ENCODE measurements at places on chromosomes 5 and 9.

- no peaks in the 10 kb centered on the region for H3K36me3 ChIP-seq
- H3K4me3 ChIP-seq, result no peak overlapping the region
Observed at GRCh38 chr9:110655754-110656641, 12.6 kb upstream of the MUSK start.

- H3K27ac ChIP-seq, result no peak overlapping the region
- no peaks in the 10 kb centered on the region for H3K36me3 ChIP-seq
- H3K4me3 ChIP-seq, result no peak overlapping the region
- no peaks in the 10 kb centered on the region for H3K27me3 ChIP-seq
Observed at GRCh38 chr9:72477930-72478518, 43.4 kb upstream of the TMC1 start.

DNA sequence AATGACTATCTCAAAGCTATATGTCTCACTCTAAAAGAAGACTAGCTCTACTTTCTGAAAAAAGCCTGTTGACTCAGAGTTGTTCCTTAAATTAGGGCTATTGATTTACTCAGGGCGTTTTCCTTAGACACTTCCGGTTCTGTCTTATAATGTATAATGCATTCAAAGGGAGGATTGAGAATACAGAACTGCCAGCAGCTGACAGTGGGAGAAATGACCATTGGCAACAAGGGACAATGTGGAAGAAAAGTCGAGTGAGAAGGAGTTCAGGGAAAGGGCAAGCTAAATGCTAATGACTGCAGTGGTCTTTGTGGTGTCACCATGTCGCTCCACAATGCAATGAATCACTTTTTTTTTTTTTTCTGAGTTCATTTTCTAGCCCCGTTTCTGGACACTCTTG is 65.7 kb upstream of the ANKH start:
- H3K4me1 ChIP-seq, result no peaks in the 10 kb centered on the region
- H3K36me3 ChIP-seq, result no peaks in the 10 kb centered on the region
- H3K4me3 ChIP-seq, result no peak overlapping the region
- no peak overlapping the region for H3K27ac ChIP-seq
- no peaks in the 10 kb centered on the region for H3K27me3 ChIP-seq

DNA sequence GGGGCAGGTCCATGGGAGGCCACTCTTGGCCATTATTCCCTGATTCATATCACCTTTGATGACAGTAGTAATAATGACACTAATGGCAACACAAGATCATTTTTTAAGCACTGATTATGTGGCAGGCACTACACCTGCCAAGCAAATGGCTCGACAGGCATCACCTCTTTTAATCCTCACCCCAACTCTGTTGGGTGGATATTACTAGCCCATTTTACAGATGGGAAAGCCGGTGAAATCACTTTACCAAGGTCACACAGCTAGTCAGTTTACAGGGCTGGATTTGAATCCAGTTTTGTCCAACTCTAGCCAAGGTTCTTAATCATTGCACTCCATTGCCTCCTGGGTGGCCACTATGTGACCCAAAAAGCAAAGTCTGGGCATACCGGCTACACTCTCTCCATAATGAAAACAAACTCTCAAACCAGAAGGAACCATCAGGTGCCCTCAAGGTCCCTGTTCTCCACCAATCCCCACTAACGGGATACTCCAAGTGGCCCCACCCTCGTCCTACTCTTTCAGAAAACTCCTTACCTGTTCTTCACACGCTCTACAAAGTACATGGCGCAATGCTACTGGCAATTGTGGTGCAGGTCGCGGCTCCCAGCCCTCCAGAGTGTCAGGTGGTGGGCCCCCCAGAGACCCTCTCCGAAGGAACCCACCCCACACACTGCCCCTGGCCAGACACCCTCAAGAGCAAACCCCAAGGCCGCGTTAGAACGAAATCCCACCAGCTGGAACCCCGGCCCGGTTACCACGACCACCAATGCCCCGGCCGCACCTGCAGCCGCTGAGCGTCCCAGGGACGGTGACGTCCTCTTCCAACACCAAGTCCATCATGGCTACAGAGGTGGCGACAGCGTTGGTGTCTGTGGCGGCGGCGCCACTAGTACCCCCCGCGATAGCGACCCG is 572 bp downstream of the CDK5RAP2 start:
- peaks cover 43% of the 10 kb centered on the region for H3K4me1 ChIP-seq
- H3K36me3 ChIP-seq, result peaks cover 6% of the 10 kb centered on the region
- peak overlapping the region; percentile 87 for H3K27ac ChIP-seq
- H3K27me3 ChIP-seq, result no peaks in the 10 kb centered on the region
- DNase-seq, result no peak

DNA sequence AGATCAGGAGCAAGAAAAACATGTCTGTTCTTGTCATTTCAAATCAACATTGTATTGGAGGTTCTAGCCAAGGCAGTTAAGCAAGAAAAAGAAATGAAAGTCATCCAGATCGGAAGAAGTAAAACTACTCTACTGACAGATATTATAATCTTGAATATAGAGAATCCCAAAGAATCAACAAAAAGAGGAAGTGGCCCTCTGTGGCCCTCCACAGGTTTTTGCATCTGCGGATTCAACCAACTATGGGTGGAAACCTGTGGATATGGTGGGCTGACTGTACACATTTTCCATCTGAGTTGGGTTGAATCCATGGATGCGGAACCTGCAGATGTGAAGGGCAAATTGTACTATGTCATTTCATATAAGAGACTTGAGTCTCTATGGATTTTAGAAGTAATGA is 35.1 kb downstream of the GAS1 start:
- no peak overlapping the region for H3K27ac ChIP-seq
- H3K27me3 ChIP-seq, result no peaks in the 10 kb centered on the region
- DNase-seq, result no peak
- H3K4me1 ChIP-seq, result no peaks in the 10 kb centered on the region

- no peak for DNase-seq
- no peak overlapping the region for H3K27ac ChIP-seq
- no peaks in the 10 kb centered on the region for H3K27me3 ChIP-seq
- no peak overlapping the region for H3K4me3 ChIP-seq
- no peaks in the 10 kb centered on the region for H3K4me1 ChIP-seq
- H3K36me3 ChIP-seq, result no peaks in the 10 kb centered on the region
Observed at GRCh38 chr5:13660072-13660471, 284.4 kb downstream of the DNAH5 start.

DNA sequence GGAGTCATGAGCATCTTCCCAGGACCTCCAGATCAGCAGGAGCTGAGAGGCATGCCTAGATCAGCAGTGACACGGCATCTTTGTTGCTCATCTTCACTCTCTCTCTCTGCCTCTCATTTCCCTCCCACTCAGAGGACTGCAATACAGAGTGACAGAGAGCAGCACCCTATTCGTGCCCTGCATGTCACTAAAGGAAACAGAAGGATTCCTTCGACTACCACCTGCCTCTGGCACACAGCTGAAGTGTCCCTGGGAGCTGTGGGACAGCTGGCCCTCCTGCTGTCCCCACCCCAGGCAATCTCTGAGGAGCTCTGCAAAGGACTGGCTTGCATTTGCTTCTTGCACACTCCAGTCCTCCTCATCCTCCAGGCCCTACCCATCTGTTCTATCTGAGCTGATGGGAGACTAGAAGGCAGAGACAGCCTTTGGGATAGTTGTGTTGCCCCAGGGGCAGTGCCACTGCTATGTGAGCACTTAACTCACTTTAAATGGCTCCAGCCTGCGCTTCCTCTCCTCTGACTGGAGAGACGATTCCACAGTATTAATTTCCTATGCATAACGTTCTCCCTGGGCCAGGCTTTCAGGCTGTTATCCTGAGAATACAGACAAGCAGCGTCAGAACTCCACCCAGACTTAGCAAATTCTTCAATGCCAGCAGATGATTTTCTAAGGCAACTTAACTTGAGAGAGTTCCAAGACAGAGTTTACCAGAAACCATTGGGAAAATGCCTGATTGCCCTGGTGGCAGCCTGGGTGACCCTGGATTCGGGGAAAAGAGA is 167.6 kb upstream of the MAP1B start:
- H3K27me3 ChIP-seq, result peaks cover 9% of the 10 kb centered on the region
- DNase-seq, result no peak
- H3K36me3 ChIP-seq, result no peaks in the 10 kb centered on the region

DNA sequence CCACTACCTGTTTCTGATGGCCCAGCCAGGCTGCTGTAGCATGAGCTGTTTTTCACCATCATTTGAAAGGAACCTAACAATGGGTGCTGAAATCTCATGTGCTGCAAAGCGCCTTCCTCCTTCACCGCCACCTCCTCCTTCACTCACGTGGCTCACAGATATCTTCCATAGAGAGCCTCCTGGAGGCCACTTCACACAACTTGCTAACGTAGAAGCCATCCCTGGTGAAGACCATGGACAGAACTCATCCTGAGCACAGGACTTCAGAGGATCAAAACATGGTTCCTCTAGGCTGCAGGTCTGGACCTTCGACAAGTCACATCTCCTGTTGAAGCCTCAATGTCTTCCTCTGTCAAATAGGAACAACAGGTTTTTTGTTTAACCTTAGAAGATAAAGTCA is 155.5 kb upstream of the RAD23B start:
- H3K4me3 ChIP-seq, result no peak overlapping the region
- no peaks in the 10 kb centered on the region for H3K27me3 ChIP-seq
- H3K27ac ChIP-seq, result no peak overlapping the region
- no peaks in the 10 kb centered on the region for H3K36me3 ChIP-seq
- no peak for DNase-seq

DNA sequence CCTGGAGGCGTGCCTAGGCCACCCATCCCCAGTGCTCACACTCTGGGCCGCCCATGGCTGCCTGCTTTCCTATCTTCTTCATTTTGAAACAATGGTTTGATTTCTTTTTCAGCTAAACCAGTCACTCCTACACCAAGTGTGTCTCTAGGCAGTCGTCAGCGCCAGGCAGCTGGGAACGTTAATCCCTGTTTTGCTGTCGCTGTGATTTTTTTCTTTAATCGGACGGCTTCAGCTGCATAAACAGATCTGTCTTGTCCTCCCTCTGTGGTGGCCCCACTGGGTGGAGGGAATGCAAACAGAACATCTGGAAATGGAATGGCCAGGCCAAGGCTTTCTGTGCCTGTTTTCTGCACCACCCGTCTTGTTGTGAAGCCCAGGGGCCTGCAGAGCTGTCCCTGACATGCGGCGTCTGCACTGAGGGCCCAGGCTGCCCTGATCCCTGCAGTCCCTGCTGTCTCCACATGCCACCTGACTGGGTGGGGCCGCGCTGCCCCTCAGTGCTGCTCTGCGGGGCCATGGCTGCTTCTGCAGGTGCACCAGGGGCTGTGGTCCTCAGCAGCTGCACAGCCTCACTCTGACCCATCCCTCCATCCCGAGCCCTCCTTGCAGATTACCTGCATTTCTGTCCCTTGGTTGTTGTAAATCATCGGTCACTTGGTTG is 51.5 kb downstream of the WNK2 start:
- H3K4me3 ChIP-seq, result no peak overlapping the region
- no peaks in the 10 kb centered on the region for H3K27me3 ChIP-seq
- no peak overlapping the region for H3K27ac ChIP-seq
- no peaks in the 10 kb centered on the region for H3K4me1 ChIP-seq
- DNase-seq, result no peak

GRCh38 chr5:168423971-168424370 is 62.3 kb upstream of the RARS1 start:
- no peak overlapping the region for H3K4me3 ChIP-seq
- peaks cover under 1% of the 10 kb centered on the region for H3K27me3 ChIP-seq
- H3K4me1 ChIP-seq, result no peaks in the 10 kb centered on the region
- H3K36me3 ChIP-seq, result no peaks in the 10 kb centered on the region

DNA sequence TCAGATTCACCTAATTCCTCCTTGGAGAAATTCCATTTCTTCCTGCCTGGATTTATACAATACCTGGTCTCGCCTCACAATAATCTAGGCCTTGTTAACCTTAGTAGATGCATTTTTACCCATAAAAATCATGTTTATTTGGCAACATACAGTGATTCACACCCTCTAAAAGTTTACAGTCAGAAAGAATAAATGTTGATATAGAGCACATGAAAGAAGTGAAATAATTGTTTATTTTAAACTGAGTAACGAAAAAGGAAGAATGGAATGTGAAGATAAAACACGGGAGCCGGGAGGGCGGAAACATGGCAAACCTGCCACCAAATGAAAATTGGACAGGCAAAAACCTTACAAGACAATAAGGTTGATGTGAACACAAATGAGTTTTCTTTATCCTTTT is 28.9 kb upstream of the KCNN2 start:
- no peaks in the 10 kb centered on the region for H3K27me3 ChIP-seq
- no peak for DNase-seq
- H3K27ac ChIP-seq, result no peak overlapping the region
- no peaks in the 10 kb centered on the region for H3K36me3 ChIP-seq
- H3K4me3 ChIP-seq, result no peak overlapping the region

GRCh38 chr5:132768485-132768868 is 8.6 kb downstream of the SEPTIN8 start:
- DNase-seq, result no peak
- H3K27me3 ChIP-seq, result no peaks in the 10 kb centered on the region
- no peak overlapping the region for H3K27ac ChIP-seq
- H3K4me1 ChIP-seq, result no peaks in the 10 kb centered on the region

GRCh38 chr5:4570047-4570995 is 569.8 kb upstream of the ADAMTS16 start:
- no peaks in the 10 kb centered on the region for H3K36me3 ChIP-seq
- H3K27me3 ChIP-seq, result no peaks in the 10 kb centered on the region
- peaks cover 23% of the 10 kb centered on the region for H3K4me1 ChIP-seq
- no peak overlapping the region for H3K27ac ChIP-seq
- no peak for DNase-seq
- no peak overlapping the region for H3K4me3 ChIP-seq

GRCh38 chr9:72440378-72440777 is 75.4 kb upstream of the ZFAND5 start:
- H3K27ac ChIP-seq, result no peak overlapping the region
- H3K4me3 ChIP-seq, result no peak overlapping the region
- no peak for DNase-seq
- no peaks in the 10 kb centered on the region for H3K4me1 ChIP-seq

- H3K36me3 ChIP-seq, result peaks cover 46% of the 10 kb centered on the region
- H3K27ac ChIP-seq, result peak overlapping the region; percentile 95
- H3K4me1 ChIP-seq, result peaks cover 43% of the 10 kb centered on the region
- H3K27me3 ChIP-seq, result no peaks in the 10 kb centered on the region
Observed at GRCh38 chr5:10250806-10251276, 761 bp downstream of the CCT5 start.

GRCh38 chr9:2317591-2317990 is 302.4 kb downstream of the SMARCA2 start:
- DNase-seq, result no peak
- H3K27ac ChIP-seq, result no peak overlapping the region
- no peak overlapping the region for H3K4me3 ChIP-seq
- no peaks in the 10 kb centered on the region for H3K36me3 ChIP-seq
- H3K27me3 ChIP-seq, result no peaks in the 10 kb centered on the region

DNA sequence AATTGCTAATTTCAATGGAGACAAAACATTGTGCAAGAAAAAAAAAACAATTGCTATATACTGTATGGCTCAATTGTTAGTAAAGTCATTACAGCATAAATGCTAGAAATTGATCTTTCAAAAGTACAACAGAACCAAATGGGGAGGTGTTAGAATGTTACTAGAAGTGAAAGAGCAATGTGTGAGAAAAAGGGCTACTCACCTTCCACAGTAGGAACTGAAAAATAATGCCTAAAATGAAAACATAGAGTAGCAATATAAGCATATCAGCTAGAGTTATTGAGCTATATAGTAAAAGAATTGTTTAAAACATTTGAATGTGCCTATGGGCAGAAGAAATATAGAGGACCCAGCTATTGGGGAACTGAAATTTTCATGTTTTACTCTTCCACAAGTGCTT is 10.9 kb upstream of the RXFP3 start:
- H3K4me1 ChIP-seq, result no peaks in the 10 kb centered on the region
- no peaks in the 10 kb centered on the region for H3K27me3 ChIP-seq
- H3K36me3 ChIP-seq, result no peaks in the 10 kb centered on the region
- no peak for DNase-seq

Data from DND-41 (cell line).